ENCODE measurements at places on chromosomes 7 and 10. TPM values are rescaled to one million over a fixed set of nuclear protein-coding genes. Genes with fewer than 3 reads are reported as not detected.

- DNase-seq: no peak
Observed at GRCh38 chr10:69439813-69440506, 11.3 kb upstream of the TSPAN15 start.

GRCh38 chr10:74598891-74599566, 227.4 kb upstream of the KAT6B start:
- DNase-seq: no peak

DNA sequence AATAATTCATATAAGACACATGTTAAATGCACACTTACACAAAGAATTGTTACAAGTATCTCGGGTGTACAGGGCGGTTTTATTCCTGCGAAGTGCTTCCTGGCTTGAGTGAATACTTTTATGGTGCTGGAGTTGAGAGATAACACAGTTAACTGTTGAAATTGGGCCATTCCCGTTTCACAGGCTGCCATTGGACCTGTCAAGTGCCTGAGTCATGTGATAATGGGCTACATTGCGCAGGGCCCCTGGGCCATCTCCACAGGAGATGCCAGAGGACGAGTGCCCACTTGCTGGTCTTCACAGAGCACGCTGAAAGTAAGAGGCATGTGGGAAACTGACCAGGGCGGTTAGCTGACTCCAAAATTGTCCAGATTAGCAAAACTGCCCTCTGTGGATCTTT, 4.8 kb downstream of the FBH1 start:
- peak; percentile 67 for DNase-seq

ADARB2 gene
- 0.27 TPM for polyA plus RNA-seq

All from heart left ventricle (tissue), 16 donors.